ENCODE measurements at places on chromosomes 3 and 15.

DNA sequence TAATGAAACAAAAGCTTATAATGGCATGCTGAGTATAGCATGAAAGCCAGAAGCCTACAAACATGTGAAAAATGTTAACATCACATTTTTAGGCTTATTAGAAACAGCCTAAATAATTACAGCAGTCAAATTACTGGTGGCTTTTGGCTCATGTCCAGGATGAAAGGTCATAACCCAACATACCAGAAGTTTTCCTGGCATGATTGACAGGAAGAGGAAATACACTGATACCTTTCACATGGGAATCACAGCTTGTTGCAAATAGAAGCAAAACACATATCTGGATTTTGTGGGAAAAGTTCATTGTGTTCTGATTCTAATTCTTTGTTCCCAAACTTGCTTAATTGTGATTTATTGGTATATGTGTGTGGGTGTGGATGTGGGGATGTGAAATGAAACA lies 393.5 kb upstream of the ARRDC4 start:
- DNase-seq: no peak

DNA sequence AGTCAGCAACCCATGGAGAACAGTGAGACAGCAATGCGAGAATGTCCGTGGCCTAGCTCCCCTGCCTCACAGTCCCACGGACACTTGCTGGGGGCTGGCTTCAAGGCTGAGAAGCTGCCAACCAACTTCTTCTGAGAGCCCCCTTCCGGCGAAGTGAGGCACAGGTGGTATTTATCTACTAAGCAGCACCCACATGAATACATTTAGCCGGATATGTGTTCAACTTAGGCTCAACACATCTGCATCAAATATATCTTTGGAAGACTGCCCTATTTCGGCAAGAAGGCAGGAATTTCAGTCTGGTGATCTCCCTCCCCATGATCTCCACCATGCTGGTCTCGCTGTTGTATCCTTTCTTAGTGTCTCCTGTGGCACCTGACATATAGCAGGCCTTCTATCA lies 340.9 kb upstream of the NR2E3 start:
- no peak for DNase-seq

- DNase-seq: no peak
Observed at GRCh38 chr15:91521548-91521947, 332.0 kb upstream of the SLCO3A1 start.

GRCh38 chr3:16070707-16071106 lies 103.8 kb upstream of the GALNT15 start:
- DNase-seq: no peak

DNA sequence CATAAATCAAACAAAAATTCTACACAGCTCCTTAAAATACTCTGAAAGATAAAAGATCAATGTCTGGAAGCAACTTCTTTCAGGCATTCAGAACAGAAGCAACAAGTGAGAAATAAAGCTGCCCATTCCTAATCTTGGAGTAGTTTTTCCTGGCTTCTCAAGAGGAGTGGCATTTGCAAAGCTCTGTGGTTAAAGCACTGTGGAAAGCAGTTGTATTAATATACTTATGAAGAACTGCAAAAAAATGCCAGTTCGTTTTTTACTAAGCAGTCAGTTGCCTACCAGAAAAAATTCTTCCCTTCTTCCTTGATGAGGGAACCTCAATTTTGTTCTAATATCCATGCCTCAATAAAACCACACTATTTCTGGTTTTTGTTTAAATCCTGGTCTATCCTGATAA lies 197.8 kb downstream of the TNIK start:
- no peak for DNase-seq

DNA sequence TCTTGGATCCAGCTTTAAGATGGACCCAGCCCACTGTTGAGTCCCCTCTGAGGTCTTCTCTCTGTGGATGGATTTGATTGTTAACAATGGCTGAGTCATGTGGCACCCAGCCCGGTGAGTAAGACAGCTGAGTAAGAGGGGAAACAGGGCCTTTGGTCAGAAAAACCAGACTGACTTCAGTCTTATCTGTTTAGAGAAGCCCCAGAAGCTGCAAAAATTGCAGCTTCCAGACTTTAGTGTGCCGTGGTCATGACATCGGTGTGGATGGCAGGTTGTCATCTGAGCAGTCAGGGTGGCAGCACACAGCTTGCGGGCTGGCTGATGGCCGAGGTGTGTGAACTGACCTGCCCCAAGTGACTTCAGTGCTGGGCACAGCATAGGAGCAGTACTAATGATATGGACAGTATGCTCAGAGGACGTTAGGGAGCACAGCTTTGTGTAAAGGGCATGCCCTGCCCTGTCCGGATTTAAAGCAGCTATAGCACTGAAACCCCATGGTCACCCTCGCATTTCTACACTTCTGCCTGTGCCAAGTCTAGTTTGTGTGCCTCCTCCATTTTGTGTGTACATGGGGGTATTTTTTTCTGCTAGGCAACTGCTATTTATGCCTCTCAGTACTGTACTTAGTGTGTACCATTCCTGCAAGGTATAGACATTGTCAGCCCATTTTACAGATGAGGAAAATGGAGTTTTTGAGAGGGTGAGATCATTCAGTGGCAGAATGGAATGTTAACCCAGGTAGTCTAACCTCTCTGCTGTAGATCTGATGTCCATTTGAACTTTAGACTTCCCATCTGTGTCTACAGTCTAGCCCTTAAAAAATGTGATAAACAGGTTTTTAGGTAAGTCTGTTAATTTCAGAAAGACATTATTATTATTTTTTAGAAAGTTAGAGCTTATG lies 44.4 kb downstream of the FLNB start:
- DNase-seq: no peak

DNA sequence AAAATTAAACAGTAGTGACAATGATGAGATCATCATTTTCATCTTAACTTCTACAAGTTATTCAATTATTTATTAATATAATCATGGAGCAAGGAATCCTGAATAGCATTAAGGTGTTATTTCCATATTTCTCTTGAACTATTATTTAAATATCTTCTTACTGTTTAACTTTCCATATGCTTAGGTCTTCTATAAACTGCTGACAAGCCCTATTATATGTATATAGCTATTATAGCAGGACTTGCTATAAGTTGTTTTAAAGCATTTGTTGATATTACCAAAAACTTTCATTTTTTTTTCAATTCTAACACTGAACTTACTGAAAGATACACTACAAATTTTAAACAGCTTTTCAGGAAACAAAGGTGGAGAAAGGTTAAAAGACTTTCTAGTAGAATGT lies 76.7 kb downstream of the PLD1 start:
- no peak for DNase-seq

GRCh38 chr3:189714991-189715961 lies 84.1 kb downstream of the TP63 start:
- DNase-seq: no peak

DNA sequence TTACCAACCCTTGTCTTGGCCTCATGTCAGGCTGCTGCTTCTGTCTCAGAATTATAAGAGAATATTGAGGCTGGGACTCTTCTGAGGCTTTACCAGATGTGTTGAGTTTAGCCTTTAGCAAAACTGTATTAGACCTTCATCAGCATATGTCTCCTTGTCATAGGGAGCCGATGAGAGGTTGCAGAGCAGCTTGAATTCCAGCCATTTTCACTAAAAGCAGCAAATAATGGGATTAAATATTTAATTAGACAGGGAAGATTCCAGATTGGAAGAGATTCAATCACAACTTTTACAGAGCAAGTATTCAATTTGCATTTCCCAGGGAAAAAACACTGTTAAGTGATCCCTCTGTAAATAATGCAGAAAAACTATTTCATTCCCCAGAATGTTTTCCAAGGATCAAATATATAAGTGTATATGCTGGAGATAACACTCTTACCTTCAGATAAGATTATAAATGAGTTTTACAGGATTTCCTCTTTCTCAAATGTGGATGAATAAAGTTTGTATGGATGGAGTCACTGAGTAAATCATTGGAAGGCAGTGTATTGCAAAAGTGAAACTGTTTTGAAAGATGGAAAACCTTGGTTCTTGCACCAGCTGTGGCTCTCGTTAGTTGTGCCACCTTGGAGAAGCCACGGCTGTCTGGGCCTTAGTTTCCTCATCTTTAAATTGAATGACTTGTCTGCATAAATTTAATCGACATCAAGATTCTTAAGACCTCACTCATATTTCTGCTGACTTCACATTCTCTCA lies 466.4 kb upstream of the SGO1 start:
- no peak for DNase-seq

- no peak for DNase-seq
Observed at GRCh38 chr15:39530480-39531342, 50.2 kb upstream of the THBS1 start.

DNA sequence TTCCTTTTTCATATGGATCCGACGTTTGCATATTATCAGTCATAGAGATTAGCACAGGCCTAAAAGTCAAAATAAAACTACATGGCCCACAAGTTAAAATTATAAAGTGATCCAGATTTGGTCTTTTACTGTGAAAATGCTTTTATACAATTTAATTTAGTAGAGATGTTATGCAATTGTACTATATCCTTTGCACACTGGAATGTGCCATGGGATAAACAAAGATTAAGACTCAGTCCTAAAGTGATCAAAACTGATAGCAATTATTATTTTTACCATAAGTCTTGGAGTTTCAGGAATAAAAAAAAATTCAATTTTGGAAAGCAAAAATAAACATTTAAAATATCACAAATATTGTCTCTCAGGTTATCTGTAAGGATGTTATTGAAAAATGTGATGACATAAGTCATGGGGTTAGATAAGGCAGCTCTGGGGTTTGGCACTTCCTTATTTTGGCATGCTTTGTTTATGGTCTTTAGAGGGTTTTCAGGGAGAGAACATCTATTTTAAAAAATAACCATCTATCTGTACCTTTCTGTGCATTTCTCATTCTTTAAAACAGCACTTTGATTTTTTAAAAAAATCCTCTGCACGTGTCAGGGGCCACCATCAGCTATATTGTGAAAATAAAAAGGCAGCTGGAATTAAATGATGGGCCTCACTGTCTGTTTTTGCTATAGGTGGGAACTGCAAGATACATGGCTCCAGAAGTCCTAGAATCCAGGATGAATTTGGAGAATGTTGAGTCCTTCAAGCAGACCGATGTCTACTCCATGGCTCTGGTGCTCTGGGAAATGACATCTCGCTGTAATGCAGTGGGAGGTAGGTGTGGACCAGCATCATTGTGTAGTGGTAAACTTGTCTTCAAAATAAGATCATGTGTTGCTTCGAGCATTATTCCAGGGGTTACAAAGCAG lies 67.3 kb downstream of the TGFBR2 start:
- DNase-seq: no peak

DNA sequence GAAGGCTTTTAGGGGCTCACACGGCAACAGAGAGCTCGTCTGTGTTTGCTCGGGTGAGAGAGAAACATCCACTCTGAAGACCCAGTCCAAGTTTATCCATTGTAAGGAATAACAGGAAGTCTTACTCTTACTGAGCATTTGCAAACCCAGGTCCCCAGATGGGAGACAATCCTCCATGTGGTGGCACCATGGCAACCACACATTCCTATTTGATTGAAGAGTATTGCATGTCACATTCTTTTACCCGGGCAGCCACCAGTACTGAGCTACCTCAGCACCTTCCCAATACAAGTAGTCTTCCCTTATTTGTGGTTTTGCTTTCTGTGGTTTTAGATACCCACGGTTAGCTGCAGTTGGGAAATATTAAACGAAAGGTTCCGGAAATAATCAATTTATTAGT lies 302.9 kb upstream of the RASGRP1 start:
- DNase-seq: no peak

DNA sequence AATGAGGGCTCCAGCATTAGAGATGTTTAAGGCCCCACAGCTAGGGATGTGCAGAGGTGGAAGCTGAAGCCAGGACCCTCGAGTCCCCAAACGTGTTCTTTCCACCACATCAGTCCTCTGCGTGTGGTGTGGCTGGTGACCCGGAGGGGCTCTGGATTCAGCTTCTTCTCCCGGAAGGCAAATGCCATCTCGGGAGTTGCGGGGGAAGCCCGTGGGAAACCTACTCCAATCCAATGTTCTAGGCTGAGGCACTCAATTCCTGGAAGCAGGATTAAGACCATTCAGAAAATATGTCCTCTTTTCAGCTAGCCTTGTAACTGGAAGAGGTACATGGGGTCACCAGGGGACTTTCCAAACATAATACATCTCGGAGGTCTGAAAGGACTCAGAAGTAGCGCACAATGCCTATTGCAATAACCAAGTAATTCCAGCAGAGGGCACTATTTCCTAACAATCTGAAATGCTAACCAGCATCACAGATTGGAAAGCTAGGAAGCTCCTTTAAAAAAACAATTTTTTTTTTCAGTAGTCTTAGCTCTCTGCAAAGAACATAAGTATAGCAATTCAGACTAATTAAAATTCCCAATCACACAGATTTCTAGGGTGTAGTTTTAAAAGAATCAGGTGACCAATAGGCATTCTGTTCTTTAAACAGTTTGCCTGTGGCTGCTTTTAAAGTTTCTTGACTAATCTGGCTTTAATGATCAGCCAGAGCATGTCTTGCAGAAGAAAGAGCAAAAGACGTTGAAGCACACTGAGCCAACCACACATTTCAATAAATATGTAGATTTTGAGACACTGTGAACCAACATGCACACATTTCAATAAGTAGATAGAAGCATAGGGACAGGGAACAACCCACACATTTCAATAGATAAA lies 36.1 kb downstream of the BNC1 start:
- DNase-seq: no peak

GRCh38 chr3:147099076-147099475 lies 307.3 kb downstream of the ZIC4 start:
- DNase-seq: no peak

DNA sequence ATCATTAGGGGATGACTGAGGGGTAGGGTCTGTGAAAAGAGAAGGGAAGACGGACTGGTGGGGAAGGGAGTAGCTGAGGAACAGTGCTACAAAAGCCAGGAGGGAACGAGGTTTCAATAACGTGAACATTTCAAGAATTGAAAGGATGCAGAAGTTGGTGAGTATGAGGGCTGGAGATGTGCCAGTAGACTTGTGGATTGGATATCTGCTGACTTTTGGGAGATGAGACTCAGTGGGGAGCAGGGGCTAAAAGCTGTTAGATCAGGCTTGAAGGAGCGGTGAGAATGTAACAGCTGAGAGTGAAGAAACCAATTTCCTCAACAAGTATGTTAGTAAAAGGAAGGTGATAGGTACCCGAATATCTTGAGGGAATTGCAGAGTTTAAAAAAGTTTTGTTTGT lies 65.2 kb downstream of the GTPBP8 start:
- no peak for DNase-seq

DNA sequence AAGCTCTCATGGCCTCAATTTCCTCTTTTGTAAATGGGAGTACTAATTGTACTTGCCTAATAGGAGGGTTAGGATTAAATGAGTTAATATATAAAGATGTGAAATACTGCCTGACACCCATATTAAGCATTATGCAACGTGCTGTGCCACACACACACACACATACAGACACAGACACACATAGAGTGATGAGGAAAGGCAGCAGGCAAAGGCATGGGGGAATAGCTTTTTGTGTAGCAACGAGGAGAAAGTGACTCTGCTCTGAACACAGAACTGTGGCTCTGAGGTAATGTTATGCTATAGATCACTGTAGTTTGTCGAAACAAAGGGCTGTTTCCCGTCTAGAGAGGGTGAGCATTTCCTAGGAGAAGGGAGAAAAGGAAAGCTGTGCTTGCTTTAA lies 233.3 kb upstream of the SLCO3A1 start:
- DNase-seq: no peak
